GM13976 (cell line): ENCODE measurements at places on chromosomes 16 and 17.

DNA sequence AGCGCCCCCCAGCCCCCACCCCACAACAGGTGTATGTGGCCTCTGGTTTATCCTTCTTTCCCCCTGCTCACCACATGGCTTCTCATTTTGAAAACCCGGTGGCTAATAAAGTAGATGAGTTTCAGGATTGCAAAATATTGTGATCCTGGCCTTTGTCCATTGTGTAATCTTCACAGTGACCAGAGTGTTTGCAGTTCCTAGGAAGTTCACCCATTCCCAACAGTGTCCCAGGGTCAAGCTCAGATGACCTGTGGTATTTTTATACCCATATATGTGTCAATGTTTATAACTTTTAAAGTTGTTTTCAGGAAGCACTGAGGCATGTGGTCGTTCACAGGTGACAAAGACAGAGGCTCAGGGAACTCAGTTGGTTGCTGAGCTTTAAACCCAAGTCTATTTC, 721.9 kb downstream of the WWOX start:
- no peak for DNase-seq

- DNase-seq, result no peak
These were observed 137.4 kb upstream of the TNRC6C start for GRCh38 chr17:77821114-77821513.

- DNase-seq, result no peak
These were observed 50.0 kb downstream of the PLD6 start for GRCh38 chr17:17156107-17156506.

DNA sequence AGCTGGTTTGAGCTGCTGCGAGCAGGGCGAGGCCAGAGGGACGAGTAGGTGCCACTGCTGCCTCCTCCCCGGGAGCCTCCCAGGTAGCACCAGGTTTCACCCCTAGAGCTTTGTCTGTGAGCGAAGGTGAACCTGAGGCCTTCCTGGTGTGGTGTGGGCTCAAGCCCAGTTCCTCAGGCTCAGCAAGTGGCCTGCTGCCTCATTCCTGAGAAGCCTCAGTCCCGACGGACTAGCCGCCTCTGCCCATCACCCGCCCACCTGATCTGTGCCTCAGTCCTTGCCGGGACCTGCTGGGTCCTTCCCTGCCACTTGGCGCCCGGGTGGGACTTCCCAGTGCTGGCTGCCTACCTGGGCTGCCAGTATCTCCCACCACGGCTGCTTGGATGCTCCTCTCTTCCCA, 1.7 kb downstream of the NLRC3 start:
- no peak for DNase-seq

- no peak for DNase-seq
These were observed 13.7 kb upstream of the TMEM132E start for GRCh38 chr17:34565713-34566112.

DNA sequence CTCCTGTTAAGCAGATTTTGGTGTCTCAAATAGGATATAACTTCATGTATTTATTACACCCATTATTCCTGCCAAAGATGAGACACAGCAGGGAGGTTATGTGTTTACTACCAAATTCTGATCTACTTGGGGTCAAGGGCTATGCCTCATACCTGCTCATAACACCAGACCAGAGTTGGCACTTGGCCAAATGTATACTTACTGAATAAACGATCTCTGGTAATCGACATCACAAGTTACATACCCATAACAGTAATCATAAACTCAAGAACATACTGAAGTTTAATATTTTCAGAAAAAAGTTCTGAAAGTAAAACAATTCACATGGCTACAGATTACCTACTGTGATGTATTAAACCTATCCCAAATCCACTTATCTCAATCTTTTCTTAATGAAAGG, 2.9 kb downstream of the TMEM170A start:
- DNase-seq, result no peak

DNA sequence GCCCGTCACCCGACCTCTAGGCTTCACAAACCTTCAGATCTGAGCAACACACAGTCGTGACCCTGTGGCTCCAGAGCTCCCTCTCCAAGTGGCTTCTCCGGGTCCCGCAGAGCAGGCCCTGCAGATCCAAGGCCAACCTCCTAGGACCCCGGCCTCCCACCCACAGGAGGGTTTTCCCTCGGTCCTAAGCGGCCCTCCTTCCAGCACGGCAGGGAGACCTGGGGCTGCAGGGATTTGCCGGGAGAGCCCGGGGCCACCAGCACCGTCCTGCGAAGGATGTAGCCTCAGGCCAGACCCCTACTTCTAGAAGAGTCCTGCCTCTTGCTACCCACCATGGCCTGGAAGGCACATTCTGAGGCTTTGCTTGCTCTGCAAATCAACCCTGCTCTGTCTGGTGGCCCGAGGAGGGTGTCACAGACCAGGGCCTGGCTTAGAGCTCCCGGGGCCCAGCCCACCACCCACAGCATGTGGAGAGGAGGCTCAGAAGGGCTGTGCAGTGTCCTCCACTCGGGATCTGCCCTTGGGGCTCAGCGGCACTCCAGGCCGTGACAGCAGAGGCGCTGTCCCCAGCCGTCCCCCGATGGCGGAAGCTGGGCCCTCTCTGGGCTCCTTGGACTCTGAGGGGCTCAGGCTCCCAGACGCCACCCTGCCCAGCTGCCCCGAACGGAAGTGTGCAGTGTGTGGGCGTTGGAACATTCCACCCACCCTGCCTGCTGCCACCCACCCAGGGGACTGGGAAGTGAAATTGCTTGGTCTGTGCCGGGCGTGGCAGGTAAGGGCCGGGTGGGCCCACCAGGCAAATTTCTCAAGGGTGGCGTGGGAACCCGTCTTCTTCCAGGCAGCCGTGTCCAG, 28.8 kb upstream of the ACSF3 start:
- DNase-seq, result peak; percentile 63

- no peak for DNase-seq
These were observed 13.0 kb upstream of the SALL1 start for GRCh38 chr16:51163894-51164566.

DNA sequence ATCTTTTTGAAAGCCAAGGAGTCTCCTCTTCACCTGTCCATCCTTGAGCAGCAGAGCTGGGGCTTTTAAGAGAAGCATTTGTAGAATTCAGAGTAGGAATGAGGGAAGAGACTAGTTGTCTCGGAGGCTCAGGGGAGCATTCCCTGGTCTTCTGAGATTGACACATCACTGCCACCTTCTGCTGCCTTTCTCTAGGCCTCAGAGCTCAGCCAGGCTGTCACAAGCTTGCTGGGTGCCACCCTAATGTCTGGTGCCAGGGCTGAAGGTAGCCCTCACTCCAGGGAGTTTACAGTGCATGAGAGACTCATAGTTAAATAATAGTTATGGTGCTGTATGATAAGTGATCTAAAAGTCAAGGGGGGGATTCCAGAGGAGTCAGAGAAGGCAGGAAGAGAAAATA, 39.7 kb downstream of the B9D1 start:
- no peak for DNase-seq

DNA sequence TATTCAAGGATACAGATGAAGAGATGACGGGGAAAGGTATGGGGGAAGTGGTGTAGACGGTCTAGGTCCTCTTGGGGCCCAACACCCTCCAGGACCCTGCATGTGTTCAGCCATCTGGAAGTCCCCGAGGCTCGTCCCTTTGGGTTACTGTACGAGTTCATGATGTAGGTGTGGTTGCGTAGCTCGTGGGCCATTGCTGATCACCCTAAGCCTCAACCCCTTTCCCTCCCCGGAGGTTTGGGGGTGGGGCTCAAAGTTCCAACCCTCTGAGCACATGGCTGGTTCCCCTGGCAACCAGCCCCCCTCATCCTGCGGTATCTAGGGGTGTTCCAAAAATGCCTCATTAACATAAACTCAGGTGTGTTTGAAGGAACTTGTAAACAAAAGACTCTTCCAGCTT, 98.8 kb upstream of the METRNL start:
- DNase-seq, result peak; percentile 15

- DNase-seq, result no peak
These were observed 41.3 kb downstream of the COX4I1 start for GRCh38 chr16:85840801-85841200.

GRCh38 chr17:39757176-39757662, 19.5 kb downstream of the GRB7 start:
- no peak for DNase-seq

- DNase-seq, result peak; percentile 57
These were observed 1.2 kb downstream of the JPT1 start for GRCh38 chr17:75152922-75153779.

- DNase-seq, result no peak
These were observed 53.7 kb upstream of the CACNG4 start for GRCh38 chr17:66910651-66911285.

GRCh38 chr17:38404174-38404943, 23.9 kb upstream of the ARHGAP23 start:
- DNase-seq, result no peak

- no peak for DNase-seq
These were observed 54.2 kb upstream of the PVALEF start for GRCh38 chr17:81111066-81111465.

- no peak for DNase-seq
These were observed 9.2 kb upstream of the ITGA3 start for GRCh38 chr17:50046667-50047066.

- no peak for DNase-seq
These were observed 823 bp upstream of the CD2BP2 start for GRCh38 chr16:30355954-30356308.

- DNase-seq, result no peak
These were observed 200.1 kb upstream of the GSE1 start for GRCh38 chr16:85412911-85413520.

DNA sequence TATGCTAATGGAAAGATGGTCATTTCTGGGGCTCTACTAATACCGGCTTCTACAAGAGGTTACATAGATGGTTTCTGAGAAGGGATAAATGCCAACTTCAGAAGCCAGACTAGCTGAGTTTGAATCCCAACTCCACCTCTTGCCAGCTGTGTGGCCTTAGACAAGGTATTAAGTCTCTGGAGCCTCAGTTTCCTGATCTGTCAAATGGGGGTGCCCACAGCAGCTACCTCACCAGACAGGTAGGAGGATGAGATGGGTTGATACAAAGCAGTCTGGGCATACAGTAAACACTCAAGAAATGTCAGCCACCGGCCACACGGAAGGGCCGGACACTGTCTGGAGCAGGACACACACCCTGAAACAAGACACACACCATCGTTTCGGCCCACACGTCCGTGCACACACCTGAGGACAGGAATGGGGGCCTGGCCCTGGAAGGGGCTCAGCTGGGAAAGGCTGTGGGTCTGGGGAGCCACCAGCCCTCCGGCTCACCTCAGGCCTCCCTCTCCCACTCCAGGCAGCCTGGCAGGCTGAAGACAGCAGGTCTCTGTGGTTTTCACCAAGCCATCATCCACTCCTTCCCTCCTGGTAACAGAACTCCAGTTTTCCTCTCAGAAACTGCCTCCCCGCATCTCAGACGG, 5.5 kb downstream of the KNOP1 start:
- DNase-seq, result no peak

- no peak for DNase-seq
These were observed 2.2 kb downstream of the LLGL1 start for GRCh38 chr17:18227635-18228034.

- DNase-seq, result no peak
These were observed 29.6 kb downstream of the RGS9 start for GRCh38 chr17:65166787-65167186.

DNA sequence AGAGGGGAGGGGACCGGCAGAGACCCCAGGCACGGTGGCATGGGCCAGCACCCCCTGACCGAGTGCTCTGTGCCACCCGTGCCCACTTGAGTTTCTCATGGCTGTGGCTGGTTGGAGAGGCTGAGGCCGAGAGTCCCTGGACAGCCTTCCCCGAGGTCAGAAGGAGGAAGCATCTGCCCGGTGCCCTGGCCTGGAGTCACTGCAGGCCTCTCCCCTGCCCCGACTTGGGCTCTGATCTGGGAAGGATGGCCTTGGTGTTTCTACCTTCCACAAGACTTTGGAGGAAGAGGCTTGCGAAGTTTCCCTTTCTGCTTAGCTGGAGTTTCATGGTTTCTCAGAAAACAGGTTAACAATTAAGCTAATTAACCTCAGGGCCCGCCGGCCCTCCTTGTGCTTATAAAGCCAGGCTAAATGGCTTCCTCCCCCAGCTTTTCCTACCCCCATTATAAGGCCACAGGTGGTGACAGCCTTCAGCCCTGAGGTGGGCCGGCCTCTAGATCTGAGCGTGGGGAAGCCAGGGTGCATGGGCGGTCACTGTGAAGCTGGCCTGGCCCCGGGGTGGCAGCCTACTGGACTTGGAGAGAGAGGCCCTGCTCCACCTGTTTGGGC, 17.3 kb downstream of the LLGL2 start:
- DNase-seq, result no peak

- no peak for DNase-seq
These were observed 90.8 kb downstream of the ABCC12 start for GRCh38 chr16:48064971-48065370.

DNA sequence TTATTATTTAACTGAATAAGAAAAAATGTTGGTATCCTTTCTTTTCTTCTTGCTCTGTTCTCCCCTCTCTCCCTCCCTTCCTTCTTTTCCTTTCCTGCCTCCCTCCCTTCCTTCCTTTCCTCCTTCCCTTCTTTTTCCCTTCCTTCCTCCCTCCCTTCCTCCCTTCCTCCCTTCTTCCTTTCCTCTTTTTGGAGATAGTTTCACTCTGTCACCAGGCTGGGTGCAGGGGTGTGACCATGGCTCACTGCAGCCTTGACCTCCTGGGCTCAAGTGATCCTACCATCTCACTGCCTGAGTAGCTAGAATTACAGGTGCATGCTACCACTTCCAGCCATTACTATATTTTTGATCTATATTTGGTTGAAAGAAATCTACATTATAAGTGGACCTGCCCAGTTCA, 5.7 kb upstream of the RUSF1 start:
- DNase-seq, result no peak

GRCh38 chr16:73365016-73365551, 317.2 kb upstream of the ZFHX3 start:
- no peak for DNase-seq

GRCh38 chr17:72033334-72033733, 87.5 kb upstream of the SOX9 start:
- no peak for DNase-seq

- no peak for DNase-seq
These were observed 4.4 kb downstream of the MYL4 start for GRCh38 chr17:47213540-47213939.

DNA sequence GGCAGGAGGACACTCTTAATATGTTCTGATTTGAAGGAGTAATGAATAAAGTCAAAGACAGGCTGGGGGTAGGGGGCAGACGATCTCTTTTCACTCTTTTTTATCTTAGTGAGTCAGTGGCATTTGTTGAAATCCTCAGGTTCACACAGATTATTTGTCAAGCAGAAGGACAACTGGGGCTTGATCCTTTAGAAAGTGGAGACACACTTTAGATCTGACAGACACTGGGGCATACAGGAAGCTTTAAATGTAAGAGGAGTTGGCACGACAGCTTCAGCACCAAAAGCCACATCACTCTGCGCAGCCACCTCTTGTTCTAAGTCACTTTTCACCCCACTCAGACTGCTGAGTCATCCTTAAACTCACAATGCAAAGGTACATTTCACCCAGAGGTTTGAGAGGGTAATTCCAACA, 121.5 kb downstream of the STXBP4 start:
- peak; percentile 36 for DNase-seq

- no peak for DNase-seq
These were observed 6.5 kb downstream of the ATAD5 start for GRCh38 chr17:30838202-30838807.
